ENCODE measurements at places on chromosomes 11 and 22.

- no peak for DNase-seq
These were observed 17.5 kb downstream of the NCR3LG1 start for GRCh38 chr11:17369094-17369493.

GRCh38 chr11:107116358-107116757 lies 98.1 kb upstream of the GUCY1A2 start:
- no peak for DNase-seq

DNA sequence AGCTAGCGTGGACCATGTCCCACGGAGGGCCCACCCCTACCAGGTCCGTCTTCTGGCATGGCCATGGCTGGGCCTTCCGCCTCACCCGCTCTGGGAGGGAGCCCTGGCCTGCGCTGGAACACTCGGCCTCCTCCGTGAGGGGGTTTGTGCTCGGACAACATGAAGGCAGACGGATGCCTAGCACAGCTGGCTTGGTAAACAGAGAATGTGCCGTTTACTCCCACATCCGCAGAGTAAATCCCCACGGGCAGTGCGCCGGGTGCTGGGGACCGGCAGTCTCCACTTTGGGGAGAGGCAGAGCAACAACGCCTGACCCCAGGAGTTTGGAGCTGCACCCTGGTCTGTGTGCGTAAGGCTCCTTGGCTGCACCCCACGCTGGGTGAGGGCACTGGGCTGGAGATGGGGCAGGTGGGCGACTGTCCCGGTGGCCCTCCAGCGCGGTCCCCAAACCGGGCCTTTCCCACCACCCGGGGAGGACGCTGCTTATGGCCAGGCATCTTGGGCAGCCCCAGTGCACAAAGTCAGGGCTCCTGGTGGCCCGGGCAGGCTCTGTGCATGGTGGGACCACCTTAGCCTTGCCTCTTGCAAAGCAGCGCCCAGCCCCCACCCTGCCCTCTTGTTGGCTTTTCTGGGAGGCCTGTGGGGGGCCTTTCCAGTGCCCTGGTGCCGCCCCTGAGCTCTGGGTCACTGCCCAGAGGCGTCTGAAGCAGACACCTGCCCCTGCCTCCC lies 30.7 kb upstream of the MUC5AC start:
- DNase-seq, result peak; percentile 4

GRCh38 chr11:8735094-8735493 lies 52.5 kb downstream of the RPL27A start:
- no peak for DNase-seq

- DNase-seq, result no peak
These were observed 77.1 kb downstream of the TP53I11 start for GRCh38 chr11:44873537-44873936.

- no peak for DNase-seq
These were observed 1336.2 kb downstream of the BRD1 start for GRCh38 chr22:48491451-48491941.

GRCh38 chr11:99920956-99921355 lies 766.1 kb upstream of the ARHGAP42 start:
- DNase-seq, result no peak

- no peak for DNase-seq
These were observed 3.9 kb downstream of the FRMD8 start for GRCh38 chr11:65390099-65390941.

DNA sequence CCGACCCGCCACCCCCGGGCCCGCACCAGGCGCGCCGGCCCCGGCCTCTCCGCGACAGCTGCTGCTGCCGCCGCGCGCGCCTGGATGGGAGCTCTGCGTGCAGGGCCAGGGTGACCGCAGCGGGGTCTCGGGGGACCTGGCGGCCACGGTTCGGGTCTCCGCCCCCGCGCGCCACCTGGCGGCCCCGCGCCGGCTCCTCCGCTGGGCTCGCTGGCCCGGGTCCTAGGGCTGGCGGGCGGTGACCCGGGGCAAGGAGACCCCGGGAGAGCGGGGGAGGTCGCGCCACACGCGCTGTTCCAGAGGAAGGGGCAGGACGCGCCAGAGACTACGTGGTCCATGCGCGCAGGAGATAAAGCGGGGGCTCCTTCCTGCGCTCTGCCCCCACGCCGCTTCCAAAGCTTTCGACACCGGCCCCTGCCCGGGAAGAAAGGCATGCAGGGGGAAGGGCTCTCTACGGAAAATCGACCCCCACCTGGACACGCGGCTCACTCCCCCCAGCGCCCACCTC lies 562 bp downstream of the SHANK2 start:
- no peak for DNase-seq

- DNase-seq, result peak; percentile 18
These were observed 920 bp downstream of the TMEM218 start for GRCh38 chr11:125110506-125110905.

GRCh38 chr11:69651834-69652620 lies 11.1 kb downstream of the CCND1 start:
- DNase-seq, result no peak

- DNase-seq, result no peak
These were observed 140.9 kb upstream of the MTNR1B start for GRCh38 chr11:92828556-92828955.

DNA sequence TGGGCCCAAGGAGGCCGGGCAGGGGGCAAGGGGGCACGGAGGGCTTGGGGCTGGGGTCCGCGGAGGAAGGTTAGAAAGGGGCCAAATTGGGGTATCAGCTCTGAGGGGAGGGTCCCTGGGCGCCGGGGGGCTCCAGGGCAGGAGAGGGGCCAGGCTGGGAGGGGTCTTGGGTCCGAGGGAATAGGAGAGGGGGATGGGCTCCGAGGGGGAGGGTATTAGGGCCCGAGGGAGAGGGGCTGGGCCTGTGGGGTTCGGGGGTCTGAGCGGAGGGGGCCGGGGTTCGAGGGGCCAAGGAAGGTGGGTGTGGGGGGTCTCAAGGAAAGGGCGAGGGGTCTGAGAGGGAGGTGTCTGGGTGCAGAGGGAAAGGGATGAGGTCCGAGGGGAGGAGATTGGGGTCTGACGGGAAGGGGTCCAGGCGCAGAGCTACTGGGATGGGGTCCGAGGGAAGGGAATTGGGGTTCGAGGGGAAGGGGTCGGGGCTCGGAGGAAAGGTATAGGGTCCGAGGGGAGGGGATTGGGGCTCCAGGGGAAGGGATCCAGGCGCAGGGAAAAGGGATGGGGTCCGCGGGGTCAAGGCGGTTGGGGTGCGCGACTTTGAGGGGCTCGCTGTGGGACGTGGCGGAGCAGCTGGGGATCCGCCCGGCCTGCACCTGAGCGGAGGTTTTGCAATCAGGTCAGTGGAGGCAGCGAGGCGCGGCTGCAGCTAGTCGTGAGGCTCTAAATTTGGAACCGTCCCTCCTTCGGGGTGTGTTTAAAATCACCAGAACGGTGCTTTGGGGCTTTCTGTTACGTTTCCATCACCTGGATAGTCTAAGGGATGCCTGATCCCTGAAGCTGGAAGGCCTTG lies 728 bp downstream of the CTTN start:
- no peak for DNase-seq

GRCh38 chr11:106101819-106102218 lies 24.4 kb downstream of the AASDHPPT start:
- DNase-seq, result no peak

GRCh38 chr11:27392278-27393114 lies 29.5 kb upstream of the CCDC34 start:
- DNase-seq, result no peak

- no peak for DNase-seq
These were observed 74.7 kb upstream of the APOA1 start for GRCh38 chr11:116911976-116912734.

All from CD4-positive, alpha-beta T cell (primary cell).